ENCODE measurements at places on chromosomes 2 and 18.

DNA sequence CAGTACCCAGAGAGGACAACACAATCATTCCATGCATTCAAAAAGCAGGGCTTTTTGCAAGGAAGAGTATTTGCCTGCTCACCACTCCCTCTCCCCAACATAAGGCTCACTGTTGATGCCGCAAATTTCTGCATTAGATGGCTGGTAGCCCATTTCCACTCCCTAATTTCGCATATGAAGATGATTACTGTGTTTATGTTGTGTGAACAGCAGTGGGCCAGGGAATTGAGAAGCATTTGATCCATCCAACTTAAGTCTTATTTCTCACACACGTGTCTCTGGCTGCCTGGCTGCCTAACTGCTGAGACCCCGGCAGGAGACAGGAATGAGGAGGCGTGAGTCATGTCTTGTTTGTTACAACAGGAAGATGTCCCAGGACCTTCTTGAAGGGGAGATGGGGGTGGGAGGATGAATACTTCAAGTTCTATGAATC lies 294.1 kb downstream of the ALK start:
- no peak for DNase-seq

- DNase-seq = no peak
Measured at GRCh38 chr18:67359873-67360838, 156.4 kb downstream of the DSEL start.

GRCh38 chr2:220885593-220885992 lies 686.5 kb downstream of the EPHA4 start:
- no peak for DNase-seq

DNA sequence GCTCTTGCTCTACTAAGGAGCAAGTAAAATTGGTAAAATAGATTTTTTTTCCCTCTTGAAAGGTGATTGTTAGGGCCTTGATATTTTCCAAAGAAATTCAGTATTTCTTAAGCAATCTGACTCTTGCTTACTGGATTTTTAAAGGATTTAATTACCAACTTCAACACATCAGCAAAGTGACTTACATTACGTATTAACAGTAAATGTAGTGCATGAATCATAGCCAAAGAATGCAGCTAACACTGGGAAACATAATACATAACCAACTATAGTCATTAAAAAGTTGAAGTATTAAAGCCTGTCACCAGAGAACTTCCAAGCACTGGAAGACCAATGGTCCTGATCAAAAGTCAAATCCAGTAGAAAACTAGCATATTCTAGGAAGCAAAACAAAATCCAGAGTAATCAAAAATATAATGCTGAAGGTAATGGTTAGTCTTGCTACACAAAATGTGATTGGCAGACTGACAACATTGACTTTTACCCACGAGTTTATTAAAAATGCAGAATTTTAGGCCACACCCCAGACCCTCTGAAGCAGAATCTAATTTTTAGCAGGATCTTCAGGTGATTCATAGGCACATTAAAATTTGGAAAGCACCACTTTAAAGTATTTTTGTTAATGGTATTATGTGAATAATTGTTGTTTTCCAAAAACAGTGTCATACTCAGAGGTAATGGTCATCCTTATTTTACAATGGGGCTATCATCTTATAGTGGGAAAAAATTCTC lies 31.8 kb upstream of the CAVIN2 start:
- DNase-seq = no peak

DNA sequence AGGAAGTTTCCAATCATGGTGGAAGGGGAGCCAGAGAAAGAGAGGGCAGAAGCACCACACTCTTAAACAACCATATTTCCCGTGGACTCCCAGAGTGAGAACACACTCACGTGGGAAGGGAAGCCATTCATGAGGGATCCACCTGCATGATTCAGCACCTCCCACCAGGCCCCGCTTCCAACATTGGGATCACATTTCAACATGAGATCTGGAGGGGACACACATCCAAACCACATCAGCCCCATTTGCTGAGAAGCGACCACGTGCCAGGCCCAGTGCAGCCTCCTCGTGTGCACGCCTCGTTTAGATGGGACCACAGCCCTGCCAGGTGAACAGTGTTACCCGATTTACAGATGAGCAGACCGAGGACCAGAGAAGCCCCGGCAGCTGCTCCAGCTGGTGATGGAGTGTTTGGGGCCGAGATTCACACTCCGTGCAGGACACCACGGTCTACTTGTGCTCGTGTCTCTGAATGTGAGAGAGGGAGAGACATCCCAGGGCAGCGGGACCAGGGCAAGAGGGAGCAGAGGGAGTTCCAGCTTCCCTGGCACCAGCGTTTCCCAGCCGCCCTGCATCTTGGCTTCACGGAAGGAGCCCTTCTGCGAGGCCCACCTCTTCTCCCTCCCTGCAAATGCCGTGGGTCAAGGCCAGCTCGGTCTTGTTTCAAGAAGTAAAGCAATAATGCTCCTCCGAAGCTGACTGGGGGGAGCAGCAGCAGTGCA lies 76.9 kb upstream of the ODC1 start:
- no peak for DNase-seq

- DNase-seq = no peak
Measured at GRCh38 chr2:96532641-96533291, 3.8 kb upstream of the ARID5A start.

DNA sequence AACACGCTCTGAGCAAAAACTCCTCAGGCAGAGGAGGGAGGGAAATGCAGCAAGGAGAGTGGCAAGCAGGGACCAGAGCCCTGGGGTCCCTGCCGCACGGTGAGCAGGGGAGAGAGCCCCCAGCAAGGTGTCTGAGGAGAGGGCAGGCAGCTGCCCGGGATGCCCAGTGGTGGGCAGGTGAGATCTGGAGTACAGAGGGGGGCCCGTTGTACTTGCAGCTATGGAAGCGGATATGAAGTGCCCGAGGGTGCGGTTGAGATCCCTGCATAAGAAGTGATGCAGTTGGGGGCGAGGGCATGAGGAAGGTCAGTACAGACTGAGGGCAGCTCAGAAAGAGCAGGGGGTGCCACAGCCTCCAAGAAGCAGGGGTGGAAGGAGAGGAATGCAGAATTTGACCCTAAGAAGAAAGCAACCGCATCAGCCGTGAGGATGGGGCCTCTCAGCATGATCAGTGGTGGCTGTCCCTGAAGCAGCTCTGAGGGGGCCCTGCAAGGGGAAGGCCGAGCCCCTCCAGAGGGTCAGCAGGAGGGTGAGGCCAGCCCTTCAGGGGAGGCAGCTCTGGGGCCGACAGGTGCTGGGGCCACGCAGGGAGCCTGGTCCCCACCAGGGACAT lies 29.4 kb downstream of the MTERF4 start:
- DNase-seq = no peak

DNA sequence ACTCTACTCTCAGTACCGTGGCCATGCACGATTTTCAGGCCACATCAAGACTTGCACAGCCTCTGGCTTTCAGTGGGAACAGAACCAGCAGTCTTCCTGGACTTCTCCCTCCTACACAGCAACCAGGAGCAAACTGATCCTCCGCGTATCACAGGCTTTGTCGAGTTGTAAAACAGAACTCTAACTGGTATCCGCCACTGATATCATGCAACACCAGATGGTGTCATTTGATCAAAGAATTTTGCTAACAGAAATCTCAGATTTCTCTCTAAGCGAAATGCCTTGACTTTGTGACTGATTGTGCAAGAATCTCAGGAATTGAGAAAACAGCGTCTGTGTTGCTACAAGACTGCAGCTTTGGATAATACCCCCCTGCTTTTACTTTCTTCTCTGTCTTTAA lies 85.7 kb downstream of the COPS8 start:
- no peak for DNase-seq

GRCh38 chr18:62953663-62954062 lies 238.3 kb downstream of the PHLPP1 start:
- DNase-seq = no peak

- no peak for DNase-seq
Measured at GRCh38 chr2:10265329-10266132, 37.2 kb upstream of the HPCAL1 start.
